ENCODE measurements at places on chromosomes 2 and 18.
A peak's percentile ranks its signal among the peaks of the same experiment; 100 is the strongest.

GRCh38 chr2:19051203-19051831 lies 307.1 kb downstream of the OSR1 start:
- DNase-seq: no peak

GRCh38 chr2:176734868-176735267 lies 465.6 kb downstream of the MTX2 start:
- DNase-seq: no peak

DNA sequence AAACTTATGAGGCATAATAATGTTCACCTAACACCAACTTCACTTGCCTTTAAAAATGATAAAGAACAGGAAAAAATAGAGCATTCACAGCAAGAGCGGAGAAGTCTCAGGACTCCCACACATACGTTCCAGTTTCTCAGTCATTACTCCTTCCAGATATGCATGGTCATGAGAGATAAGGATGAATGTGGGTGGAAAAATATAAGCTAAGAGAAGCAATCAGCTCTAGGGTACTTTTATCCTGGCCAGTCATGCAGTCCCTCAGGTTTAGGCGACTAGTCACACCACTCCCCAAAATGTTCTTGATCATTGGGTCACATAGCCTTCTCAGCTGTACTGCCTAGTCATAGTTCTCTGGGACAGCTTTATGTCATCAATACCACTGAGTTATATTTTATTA lies 29.2 kb upstream of the CCDC178 start:
- DNase-seq: no peak

DNA sequence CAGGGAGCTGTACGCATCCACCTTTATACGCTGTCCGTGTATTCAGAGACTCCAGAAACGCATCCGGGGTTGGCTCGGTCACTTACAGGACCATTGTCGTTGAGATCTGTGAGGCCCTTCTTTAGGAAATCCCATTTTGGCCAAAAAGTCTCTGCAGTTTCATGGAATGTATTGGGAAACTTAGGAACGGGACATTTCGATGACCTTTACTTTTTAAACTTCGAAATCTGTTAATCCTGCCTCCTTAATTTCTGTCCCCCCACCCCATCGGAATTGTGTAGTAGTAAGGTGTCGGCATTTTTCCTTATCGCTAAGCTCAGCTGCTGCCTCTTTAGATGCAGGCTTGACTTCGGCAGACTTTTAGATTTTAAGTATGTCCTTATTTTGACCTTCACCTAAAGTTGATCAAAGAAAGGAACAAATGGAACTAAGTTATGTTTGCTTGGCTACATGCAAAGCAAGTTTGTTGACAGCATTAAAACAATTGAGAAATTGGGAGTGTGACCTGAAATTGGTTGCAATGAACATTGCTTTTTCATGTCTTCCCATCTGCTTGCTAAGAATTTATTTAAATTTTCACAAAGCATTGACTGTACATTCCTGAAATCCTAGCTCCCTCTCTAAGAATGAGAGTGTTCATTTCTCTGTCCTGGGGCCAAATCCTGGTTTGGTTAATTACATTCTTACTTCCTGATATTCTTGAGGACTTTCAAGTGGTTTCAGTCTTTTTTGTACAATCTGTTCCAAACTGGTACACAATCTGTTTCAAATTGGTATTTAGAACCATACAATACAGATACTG lies 884 bp upstream of the RAPH1 start:
- DNase-seq: no peak

DNA sequence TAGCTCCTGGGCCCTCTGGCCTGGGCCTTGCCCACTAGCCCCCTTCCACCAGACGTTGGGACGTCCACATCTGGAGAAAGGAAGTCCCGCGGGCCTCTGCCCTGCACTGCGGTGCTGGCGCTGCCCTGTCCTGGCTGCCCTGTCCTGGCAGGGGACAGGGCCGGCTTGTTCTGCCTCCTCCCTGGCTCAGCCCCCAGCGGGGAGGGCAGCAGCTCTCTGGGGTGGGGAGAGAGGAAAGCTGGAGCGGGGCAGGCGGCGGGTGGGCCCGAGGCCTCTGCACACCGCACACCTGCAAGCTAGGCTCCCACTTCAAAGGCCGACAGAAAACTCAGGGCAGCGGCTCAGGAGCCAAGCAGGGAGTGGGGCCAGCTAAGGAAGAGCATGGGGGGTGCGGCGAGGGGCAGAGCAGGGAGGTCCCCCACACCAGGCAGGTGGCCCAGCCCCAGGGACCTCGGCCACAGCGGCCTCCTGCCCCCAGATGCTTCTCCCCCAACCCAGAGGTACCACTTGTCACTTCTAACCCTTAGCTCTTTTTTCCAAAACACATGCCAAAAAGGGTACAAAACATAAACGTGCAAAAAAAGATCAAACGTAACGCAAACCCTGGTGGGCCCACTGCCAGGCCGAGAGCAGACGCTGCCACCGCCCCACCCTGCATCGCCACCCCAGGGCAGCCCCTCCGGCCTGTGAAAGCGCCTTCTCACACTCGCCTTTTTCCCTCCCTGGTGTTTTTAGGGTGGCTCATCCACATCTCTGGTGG lies 13.5 kb downstream of the SNED1 start:
- DNase-seq: peak; percentile 24

- DNase-seq: no peak
These were observed 500.2 kb downstream of the EIPR1 start for GRCh38 chr2:2877427-2877826.

GRCh38 chr2:23092831-23093230 lies 292.1 kb upstream of the KLHL29 start:
- DNase-seq: no peak

DNA sequence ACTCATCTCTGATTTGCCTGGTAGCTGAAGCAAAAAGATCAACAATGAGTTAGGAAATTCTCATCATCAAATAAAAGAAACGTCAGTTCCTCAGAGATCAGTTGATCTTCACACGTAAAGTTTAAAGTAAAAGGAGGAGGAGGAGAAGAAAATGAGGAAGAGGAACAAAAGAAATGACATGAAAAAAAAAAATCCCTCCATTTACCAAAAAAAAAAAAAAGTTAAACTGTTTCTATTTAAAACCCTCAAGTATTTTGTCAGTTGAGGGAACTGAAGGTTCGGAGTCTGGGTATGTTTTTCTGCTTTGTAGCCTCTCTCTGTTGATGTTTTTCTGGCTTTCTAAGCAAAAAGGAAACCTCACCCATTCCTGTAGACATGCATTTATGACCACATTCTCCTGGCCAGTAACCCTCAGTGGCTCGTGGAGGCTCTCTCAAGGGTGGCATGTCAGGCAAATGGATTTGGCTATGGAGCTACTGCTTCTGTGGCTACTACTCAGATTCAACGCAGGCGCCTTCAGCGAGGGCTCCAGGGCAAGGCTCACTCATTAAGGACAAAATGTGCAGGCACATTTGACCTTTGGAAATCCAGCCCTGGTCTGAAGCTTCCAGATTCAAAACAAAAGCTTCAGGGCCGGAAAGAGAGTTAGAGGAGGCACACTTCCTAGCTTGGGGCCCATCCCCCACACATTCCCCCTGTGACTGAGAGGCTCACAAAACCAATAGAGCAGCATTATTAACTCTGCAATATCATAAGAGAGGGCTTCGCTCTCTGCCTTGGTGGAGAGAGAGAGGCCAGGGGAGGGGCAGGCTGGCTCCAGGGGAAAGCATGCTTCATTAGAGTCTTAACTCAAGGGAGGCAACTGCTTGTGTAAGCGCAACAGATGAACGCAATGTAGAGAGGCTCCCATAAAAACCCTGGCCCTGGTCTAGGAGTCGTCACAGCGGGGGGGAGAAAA lies 22.3 kb downstream of the KLF7 start:
- DNase-seq: peak; percentile 45

- DNase-seq: no peak
These were observed 22.1 kb downstream of the FIGN start for GRCh38 chr2:163713534-163714311.
